Ureter (tissue), 1 donor: ENCODE measurements at places on chromosomes 2 and 18. TPM values are rescaled to one million over a fixed set of nuclear protein-coding genes. Genes with fewer than 3 reads are reported as not detected.

GRCh38 chr18:64201781-64202180, 52.9 kb upstream of the LINC00305 start:
- no peak for DNase-seq

GRCh38 chr2:28280619-28281018, 112.0 kb upstream of the FOSL2 start:
- peak; percentile 62 for DNase-seq

DNA sequence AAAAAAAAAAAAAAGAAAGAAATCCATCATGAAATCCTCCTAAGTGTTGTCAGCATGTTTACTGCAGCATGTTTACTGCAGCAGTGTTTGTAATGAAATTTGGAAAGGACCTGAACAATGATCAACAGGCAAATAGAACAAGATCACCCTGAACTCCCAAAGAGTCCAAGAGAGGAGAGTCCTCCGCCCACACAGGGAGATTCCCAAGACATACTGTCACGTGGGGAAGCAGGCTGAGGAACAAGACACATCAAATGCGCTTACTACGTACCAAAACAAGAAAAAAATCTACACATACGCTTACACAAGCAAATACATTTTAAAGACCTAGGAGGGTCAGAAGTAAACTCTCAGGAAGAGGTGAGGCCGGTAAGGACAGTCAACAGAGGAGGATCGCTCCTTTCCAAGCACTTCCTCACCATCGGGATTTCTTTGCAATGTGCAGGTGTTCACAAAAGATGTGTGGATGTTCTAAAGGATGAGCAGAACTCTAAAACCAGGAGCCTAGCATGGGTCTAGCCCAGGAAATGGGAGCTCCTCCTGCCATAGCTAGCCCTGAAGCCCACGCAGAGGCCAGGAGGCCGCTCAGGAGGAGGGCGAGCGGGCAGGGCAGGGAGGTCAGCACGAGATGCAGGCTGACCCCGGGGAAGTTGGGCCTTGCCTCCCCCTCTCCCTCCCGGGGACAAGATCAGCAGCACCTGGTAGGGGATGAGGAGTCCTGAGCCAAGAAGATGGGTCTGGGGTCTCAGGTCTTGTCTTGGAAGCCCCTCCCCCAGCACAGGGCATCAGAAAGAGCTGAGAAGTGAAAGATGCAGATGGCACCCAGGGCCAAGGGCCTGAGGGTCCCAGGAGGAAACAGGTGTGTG, 66.4 kb downstream of the ZNF516 start:
- no peak for DNase-seq

DNA sequence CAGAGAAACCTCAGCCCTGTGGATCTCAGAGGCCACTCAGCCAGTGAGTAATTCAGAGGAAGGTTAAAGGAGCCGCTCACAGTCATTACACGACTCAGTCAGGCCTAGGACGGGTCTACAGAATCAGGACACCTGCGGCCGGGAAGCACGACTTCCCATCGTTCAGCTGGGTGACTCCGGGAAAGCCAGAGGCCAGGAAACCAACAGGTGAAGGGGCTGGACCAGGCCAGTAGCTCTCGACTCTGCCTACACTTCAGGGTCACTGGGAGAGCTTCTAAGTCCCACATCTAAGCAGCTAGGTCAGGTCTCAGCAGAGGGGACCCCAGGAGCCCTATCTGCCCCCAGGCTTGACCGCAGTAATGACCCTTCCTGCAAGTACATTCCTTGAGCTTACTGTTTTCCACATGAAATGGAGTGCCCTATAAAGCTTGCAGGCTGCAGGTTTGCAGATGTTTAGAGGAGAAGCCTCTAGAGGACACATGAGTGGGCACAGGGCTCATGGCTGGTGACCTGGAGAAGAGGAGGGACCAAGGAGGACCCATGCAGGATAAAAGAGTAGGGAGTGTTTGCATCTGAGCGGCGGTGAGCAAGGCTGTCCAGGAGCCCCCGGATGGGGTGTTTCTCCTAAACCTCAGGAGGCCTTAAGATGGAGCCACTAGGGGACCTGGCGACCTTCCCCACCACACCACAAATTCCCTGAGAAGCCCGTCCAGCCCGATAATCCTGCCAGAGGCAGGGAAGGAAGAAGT, 9.5 kb downstream of the DIPK1C start:
- peak; percentile 30 for DNase-seq

GRCh38 chr2:169526451-169526850, 16.9 kb downstream of the KLHL41 start:
- no peak for DNase-seq

DNA sequence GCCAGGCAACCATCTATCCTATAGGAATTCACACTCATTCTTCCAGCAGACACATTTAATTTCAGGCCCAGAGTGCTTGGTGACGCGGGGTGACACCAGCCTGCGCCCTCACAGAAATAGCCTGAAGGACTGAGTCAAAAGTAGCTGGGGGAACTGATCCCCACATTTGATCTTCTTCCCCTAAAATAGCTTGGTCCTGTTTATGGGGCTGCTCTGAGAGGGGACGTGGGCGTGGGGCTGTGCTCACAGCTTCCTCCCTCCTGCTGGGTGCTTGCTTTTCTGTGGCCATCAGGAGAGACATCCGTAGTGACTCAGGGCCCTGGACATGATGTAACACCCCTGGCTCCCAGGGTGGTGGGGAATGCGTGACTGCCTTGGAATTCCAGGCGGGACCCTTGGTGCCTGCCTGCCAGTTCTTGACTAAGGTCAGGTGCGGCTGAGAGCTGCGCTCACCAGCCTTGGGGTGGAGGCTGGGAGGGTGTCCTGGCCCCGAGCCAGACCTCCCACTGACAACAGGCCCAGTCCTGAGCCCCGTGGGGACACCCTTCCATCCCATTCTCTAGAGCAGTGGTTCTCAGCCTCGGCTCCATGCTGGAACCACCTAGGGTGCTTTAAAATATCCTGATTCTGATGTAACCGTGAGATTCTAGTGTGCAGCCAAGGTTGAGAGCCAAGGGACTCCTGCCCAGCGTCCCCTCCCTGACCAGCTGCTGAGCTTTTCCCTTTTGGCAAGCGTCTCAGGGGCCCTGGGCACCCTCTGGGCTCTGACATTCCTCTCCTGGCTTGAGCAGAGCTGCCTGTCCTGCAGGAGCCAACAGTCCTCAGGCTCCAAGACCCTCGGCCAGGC, 47.4 kb upstream of the SMAD7 start:
- DNase-seq, result peak; percentile 70

The ASB18 gene
- not detected for total RNA-seq

The LYPD1 gene
- 0.36 TPM for total RNA-seq

The CRYGC gene
- not detected for total RNA-seq
